Left cardiac atrium (tissue), 4 donors: ENCODE measurements at places on chromosomes 12 and 14. TPM values are rescaled to one million over a fixed set of nuclear protein-coding genes. Genes with fewer than 3 reads are reported as not detected.
A peak's percentile ranks its signal among the peaks of the same experiment; 100 is the strongest.

DNA sequence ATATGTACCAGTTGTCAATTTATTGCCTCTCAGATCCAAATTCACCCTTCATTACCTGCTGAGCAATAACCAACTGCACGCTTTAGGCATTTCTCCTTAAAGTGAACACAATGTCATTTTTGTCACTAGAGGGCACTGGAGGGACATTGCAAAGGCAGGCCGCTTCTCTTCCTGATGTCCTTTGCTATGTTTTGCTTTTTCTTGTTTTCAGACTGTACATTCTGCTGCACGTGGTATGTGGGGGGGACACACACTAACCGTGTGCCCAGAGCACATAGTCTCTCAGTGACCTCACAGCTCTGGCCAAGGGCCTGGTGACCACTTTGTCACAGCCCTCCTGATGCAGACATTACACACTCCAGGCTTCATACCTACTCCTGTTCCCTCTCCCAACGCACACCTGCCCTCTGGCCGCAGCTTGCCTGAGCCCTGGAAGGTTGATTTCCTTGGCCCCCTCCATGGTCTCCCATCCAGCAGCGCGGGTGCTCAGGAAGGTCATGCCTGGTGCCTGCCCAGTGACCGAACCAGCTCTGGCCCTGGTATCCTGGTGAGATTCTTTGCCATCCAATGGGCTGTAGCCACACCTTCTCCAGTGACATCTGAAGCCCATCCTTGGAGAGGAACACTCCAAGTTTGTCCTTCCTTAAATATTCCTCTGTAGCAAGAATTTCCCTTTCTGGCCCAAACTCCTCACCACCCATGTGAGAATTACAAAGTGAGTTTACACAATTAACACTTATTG, 39.9 kb downstream of the MYO1H start:
- DNase-seq: no peak

GALNT8 gene
- 4.3 TPM for total RNA-seq

DNA sequence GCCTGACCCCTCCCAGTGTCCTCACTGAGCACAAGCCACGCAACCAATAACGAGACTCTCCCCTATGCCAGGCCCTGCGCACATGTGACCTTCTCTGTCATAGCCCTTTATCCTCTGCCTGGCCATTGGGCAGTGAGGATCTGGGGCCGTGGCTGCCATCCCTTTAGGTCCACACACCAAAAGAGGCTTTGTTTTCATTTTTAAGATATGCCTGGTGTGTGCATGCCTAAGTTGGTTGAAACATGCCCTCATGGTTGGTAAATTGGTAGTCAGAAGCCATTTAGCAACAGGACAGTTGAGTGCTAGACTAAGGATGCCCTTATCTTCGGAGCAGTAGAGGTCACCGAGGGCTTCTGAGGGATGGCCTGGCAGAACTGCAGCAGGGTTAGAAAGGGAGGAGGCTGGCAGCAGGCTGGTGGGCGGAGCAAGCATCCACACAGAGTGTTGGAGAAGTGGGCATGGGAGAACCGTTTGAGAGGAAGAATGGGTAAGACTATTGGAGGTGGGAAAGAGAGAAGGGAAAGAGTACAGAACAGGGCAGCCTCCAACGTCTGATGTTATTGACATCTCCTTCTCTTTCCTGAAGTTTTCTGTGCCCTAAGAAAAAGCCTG, 75.1 kb downstream of the SLC24A4 start:
- DNase-seq: no peak

ZDHHC22 gene
- not detected for total RNA-seq

SLC15A5 gene
- total RNA-seq: not detected

- no peak for DNase-seq
Observed at GRCh38 chr12:114949058-114949820, 265.3 kb upstream of the TBX3 start.

DNA sequence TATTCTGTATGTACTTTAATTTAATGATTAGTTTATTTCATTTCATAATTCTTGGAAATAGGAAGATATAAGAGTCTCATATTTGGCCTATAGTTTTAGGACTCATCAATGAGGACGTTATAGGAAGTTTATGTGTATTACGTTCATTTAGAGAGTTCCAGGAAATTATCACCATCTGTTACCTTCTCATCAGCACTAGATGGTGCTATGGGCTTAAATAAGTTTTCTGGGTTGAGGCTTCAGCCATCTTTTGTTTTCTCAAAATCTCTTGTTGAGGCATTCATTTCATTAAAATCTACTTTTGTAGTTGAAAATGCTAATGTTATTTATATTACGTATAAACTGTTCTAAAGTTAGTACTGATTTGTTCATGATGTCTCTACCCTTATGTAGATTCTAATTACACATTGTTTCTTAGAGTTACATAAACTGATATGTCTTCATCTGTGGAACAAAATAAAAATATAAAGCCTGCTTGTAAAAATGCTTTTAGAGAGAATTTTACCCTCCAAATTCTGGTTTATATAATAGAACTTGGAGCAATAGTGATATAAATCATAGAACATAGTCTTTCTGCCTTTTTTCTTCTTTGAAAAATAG, 89.2 kb downstream of the CFAP54 start:
- no peak for DNase-seq

DNA sequence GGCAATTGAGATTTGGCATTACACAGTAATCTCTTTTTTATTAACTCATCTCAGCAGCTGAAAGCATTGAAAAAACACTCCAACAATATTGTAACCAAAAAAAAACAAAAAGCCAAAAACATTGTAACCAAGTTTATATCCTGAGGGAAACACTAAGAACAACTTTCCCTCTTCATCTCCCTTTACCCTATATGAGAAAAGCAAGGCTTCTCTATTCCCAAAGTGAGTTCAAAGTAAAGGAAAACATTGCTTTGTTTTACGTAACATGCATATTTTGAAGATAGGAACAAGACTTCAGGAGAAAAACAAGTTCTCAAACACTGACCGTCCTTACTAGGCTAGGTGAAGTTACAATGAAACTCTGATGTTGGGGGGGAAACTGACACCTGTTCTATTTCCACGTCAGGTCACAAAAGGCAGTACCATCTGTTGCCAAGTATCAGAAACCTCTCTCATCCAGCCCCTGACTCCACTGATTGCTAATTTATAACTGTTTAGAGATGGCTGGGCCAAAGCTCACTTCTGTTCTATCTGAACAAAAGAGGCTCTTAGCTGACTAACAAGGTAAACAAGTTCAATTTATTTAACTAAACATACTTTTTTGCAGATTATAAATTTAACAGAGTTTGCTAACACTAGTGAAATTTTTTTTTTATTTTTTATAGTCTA, 67.9 kb upstream of the PLXNC1 start:
- no peak for DNase-seq

C1QL4 gene
- total RNA-seq: not detected

GPN3 gene
- total RNA-seq: 32.3 TPM

GLIPR1L1 gene
- not detected for total RNA-seq

DNA sequence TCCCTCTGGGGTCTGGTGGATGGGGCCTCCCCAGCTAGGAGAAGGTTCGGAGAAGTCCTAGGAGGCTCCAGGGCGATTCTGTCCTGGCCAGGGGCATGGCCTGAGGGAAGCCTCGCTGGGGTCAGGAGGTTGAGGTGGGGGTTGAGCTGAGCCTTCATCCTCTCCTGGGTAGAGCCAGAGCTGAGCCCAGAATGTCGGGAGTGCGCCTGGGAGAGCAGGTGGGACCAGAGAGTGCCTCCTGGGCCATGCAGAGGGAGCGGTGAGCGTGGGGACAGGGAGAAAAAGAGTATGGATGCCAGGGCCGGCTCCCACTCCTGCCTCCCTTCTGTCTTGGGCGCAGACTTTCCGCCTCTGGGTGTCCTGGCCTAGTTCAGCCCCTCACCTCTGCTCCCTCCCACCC, 13.1 kb downstream of the RPS6KL1 start:
- no peak for DNase-seq

TUNAR gene
- total RNA-seq: not detected

- DNase-seq: no peak
Observed at GRCh38 chr12:96198965-96199364, 4.8 kb downstream of the ELK3 start.

- no peak for DNase-seq
Observed at GRCh38 chr14:64788706-64789105, 84.5 kb downstream of the PLEKHG3 start.

POTEM gene
- not detected for total RNA-seq

- DNase-seq: no peak
Observed at GRCh38 chr12:41970744-41971143, 173.9 kb downstream of the GXYLT1 start.

GRCh38 chr14:58763210-58763609, 125.4 kb downstream of the DACT1 start:
- DNase-seq: no peak

PTCSC3 gene
- not detected for total RNA-seq

TAS2R8 gene
- 0.26 TPM for total RNA-seq

GRCh38 chr12:120668868-120669840, 17.8 kb upstream of the MLEC start:
- DNase-seq: peak; percentile 55

DNA sequence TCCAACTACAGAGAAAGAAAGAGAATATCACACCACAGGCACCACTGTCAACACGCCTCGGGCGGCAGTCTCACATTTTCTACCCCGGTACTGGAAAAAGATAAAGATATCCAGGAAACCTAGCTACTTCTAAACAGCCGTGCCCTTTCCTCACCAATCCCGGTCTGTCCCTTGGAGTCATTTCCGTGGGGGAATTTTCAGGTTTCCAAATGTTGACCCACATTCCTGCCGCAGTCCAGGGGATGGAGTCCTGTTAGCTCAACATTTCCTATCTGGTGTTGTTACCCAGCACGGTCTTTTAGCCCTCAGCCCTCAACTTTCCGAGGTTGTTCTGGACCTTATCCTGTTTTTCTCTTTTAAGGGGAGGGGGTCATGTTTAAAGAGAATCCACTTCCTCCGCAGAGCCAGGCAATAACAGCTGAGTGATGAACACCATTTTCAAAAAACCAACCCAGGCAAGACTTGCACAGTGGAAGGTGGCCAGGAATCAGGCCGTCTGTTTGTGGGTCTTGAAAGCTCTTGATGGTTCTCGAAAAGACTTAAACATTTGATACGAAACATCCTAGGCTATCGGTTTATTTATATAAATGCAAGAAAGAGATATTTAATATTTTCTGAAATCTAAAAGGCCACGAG, 4.6 kb downstream of the SSH1 start:
- no peak for DNase-seq

DNA sequence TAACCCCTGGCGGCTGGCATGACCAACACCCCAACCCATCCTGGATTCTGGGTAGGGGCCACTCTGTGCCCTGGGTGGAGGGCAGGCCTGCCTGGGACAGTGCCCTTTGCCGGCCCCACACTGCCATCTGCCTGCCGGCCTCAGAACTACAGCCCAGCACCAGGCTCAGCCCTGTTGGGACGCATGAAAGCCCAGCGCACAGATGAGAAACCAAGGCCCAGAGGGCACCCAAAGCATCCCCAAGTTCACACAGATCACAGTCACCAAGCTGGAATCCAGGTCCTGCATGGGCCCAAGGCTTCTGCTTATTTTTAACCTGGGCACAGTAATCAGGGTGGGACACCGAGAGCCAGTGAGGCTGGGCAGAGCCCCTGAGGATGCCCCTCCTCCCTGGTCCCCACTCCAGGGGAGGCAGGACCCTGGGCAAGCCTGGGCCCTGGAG, 26.2 kb downstream of the RFLNA start:
- DNase-seq: peak; percentile 71

DNA sequence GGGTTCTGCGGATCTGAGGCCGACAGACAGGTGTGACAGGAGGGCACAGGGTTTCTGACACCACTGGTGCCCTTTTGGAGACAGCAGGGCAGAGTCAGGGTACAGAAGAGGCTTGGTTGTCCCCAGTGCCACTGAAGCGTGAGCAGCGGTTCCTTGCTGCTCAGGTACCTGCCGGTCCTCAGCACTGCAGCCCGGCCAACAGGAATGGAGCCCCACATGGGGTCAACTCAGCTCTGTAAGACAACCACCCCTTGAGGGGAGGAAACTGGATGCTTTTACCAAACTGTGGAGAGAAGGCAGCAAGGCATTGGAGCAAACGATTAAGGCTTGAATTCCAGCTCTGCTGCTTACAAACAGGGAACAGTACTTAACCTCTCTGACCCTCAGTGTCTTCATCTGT, 246.4 kb upstream of the NOS1 start:
- DNase-seq: no peak

FAM90A1 gene
- total RNA-seq: 0.16 TPM

DNA sequence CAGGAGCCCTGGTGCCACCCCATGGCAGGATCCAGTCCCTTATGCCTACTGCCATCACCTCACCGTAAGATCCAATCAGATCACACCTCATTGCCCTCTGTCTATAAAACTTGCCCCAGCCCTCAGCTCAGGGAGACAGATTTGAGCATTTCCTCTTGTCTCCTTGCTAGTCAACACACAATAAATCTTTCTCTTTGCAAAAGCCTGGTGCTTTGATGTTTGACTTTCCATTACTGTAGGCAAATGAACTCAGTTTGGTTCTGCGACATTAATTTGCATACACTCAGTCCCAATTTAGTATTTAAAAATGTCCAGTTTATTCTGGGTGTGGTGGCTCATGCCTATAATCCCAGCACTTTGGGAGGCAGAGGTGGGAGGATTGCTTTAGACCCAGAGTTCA, 188.4 kb downstream of the AEBP2 start:
- DNase-seq: no peak

DNA sequence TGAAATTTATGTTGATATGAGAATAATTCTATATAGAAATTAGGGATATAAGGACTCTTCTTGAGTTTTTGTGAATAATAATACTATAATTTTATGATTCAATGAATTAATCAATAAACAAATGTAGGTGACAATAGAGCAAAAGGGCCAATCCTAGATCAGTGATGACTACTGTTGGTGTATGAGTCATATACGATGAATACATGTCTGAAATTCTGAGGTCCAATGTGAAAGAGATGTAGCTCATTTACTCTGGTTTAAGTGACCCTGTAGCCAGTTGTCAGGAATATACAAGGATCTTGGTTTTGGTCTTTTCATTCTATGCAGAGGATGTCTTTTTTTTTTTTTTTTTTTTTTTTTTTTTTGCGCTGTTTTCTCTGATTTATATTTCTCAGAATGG, 72.1 kb upstream of the RTL1 start:
- DNase-seq: no peak

PTPN21 gene
- total RNA-seq: 35.0 TPM

DNA sequence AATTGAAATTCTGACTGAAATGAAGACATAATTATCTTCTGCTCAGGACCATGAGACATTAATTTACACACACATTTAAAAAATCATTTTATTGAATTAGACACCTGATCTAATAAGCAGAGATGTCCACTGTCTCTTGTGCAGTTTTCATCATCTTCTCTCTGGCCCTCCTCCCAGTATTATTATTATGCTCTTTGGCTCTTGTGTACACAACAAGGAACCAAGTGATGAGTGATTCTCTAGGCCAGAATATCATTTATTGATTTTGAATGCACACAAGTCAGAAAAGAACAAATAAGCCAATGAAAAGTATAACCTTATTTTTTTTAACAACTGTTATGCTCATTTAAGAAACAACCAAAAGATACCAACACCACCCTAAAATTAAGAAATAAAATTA, 244.7 kb upstream of the KRR1 start:
- no peak for DNase-seq

RNF212B gene
- not detected for total RNA-seq

SERPINA1 gene
- 18.2 TPM for total RNA-seq

GRCh38 chr12:6652391-6652790, 5.2 kb upstream of the ACRBP start:
- DNase-seq: no peak

CPM gene
- 35.0 TPM for total RNA-seq

- no peak for DNase-seq
Observed at GRCh38 chr12:56998981-56999380, 7.4 kb downstream of the ZBTB39 start.

MTHFD1 gene
- 59.2 TPM for total RNA-seq

ABCB9 gene
- total RNA-seq: 5.7 TPM

DLGAP5 gene
- total RNA-seq: 0.80 TPM

GRCh38 chr12:112813836-112814235, 22.3 kb downstream of the RPH3A start:
- no peak for DNase-seq

- DNase-seq: no peak
Observed at GRCh38 chr14:104150136-104151025, 12.0 kb downstream of the KIF26A start.
